Suppressor macrophage (primary cell): ENCODE measurements at places on chromosomes 12 and 14.

- no peak for DNase-seq
These were observed 253.1 kb upstream of the BTG1 start for GRCh38 chr12:92398565-92399309.

- no peak for DNase-seq
These were observed 3.7 kb upstream of the ZBTB39 start for GRCh38 chr12:57009949-57010626.

- no peak for DNase-seq
These were observed 1.3 kb downstream of the ZNF219 start for GRCh38 chr14:21096978-21097635.

GRCh38 chr14:35331605-35332516, 39.7 kb downstream of the PSMA6 start:
- DNase-seq: peak; percentile 74

DNA sequence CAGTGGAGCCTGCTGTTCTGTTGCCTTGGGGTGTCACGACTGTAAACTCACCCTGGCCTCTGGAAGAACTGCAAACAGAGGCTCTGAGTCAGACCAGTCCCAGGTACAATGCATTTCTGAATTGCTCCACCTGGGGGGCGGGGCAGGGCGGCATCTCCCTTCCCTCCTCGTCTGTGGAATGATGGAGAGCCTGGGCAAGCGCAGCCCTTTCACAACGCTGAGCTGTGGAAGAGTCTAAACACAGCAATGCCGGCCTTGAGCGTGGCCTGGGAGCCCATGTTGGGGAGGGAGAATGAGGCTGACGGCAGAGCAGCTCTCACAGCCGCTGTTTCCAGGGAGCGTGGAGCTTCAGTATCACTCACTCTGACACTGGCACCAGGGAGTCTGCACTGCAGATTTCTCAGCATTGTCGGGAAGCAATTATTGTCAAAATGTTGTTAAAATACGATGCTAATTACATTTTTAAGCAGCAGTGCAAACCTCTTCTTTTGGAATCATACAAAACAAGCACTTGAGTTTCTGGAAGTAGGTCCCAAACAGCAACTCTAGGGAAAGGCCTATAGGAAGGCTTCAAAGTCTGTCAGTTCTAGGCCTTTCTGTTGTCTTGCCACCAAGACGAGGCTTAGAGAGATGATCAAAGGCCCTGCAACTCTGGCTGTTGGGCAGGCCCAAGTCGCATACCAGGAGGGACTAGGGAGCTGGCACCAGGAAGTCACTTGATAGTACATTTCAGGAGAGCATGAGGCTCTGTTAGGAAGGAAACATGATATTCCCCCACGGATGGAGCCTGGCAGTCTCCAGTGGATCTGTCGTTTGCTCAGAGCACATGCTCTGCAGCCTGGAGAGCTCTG, 244.0 kb upstream of the FKBP4 start:
- DNase-seq: no peak

- no peak for DNase-seq
These were observed at the start of gene SYT1 for GRCh38 chr12:78864403-78864869. Gene SYT1 (plus strand): TSS chr12:78864774.

GRCh38 chr12:64082866-64083268, 139.2 kb downstream of the KICS2 start:
- DNase-seq: no peak

DNA sequence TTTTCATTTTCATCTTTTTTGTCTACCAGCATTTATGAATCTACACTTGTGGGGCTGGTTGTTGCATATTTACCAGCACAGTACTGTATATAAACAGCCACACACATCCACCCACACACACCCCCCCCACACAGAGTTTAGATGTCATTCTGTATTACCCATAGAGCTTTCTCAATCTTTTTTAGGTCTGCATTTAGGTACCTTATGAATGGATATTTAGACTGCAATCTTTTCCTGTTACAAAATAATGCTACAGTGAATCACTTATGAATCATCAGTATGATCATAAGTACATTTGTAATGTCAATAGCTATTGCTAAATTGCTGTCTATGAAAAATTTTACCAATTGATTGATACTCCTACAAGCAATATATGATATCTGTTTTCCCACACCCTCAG, 67.3 kb upstream of the STK38L start:
- DNase-seq: peak; percentile 70

- peak; percentile 31 for DNase-seq
These were observed 1.4 kb downstream of the EEA1 start for GRCh38 chr12:92927436-92928281.

DNA sequence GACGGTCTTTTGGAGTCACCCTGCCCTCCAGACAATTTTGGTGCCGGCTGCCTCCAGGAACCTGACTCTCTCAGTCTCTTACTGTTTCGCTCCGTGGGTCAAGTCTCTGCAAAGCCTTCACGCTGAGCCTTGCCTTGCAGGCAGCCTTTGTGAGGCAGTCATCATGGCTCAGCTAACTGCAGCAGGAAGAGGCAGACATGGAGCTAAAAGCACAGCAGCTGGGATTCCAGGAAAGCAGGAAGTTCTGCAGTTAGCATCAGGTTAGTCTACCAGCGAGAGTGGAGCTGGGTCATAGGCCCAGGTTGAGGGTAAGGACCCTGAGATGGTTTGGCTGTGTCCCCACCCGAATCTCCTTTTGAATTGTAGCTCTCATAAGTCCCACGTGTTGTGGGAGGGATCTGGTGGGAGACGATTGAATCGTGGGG, 305.4 kb downstream of the PCNX1 start:
- no peak for DNase-seq

DNA sequence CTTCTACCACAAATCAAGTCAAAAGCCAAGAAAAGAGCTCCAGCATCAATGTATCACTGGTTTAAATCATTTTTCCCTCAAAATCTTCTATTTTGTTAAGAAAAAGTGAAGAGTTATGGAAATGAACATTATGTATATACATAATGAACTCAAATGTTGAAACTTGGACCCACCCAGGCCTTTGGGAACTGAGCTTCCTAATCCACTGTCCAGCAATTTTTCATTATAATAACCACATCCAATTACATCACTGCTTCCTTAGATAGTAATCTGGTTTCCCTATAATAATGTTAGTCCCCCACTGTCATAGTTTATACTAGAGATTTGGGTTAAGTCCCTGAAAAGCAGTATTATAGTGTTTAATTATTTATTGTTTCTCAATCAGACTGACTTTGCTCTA, 170.9 kb downstream of the PIK3C2G start:
- no peak for DNase-seq

- DNase-seq: no peak
These were observed 1.2 kb upstream of the ARL6IP4 start for GRCh38 chr12:122979001-122979907.
